ENCODE measurements at places on chromosomes 6 and 20.

DNA sequence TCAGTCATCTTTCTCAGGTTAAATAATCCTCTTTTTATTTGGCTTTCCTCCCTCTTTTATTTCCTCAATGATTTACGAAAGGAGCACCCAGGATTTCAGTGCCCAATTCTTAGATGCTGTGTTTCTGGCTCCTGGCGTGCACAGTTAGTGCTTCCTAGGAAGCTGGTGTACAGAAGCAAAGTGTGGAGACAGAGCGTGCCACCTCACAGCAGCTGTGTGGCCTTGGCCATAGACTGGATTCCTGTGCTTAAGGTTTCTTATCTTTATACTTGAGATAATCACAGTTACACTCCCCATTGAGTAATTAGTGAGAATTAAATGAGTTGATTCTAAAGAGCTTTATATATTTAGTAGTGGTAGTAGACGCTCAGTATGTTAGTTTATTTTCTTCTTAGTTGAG, 39.7 kb upstream of the GJA1 start:
- no peak for DNase-seq

DNA sequence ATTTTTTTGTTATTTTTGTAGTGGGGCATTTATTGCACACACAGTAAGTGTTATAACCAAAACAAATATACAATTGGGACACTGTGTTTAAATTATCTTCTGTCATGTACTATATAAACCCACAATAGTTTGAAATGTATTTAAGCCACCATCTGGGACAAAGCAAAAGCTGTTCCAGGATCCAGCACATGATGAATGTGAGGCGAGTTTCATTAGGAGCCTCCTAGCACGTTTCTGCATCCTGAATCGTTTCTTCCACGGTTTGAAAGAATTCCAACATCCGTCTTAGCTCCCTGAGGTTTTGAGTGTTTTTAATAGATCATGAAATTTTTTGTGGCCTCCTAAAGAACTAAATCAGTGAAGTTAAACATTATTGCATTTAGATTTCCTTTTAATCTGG, 65.8 kb downstream of the EYA4 start:
- DNase-seq = no peak

GRCh38 chr6:41769376-41769775, 10.3 kb downstream of the FRS3 start:
- no peak for DNase-seq

- no peak for DNase-seq
Measured at GRCh38 chr20:14451458-14451857, 114.0 kb upstream of the FLRT3 start.

- no peak for DNase-seq
Measured at GRCh38 chr6:154632119-154632518, 101.1 kb upstream of the SCAF8 start.

DNA sequence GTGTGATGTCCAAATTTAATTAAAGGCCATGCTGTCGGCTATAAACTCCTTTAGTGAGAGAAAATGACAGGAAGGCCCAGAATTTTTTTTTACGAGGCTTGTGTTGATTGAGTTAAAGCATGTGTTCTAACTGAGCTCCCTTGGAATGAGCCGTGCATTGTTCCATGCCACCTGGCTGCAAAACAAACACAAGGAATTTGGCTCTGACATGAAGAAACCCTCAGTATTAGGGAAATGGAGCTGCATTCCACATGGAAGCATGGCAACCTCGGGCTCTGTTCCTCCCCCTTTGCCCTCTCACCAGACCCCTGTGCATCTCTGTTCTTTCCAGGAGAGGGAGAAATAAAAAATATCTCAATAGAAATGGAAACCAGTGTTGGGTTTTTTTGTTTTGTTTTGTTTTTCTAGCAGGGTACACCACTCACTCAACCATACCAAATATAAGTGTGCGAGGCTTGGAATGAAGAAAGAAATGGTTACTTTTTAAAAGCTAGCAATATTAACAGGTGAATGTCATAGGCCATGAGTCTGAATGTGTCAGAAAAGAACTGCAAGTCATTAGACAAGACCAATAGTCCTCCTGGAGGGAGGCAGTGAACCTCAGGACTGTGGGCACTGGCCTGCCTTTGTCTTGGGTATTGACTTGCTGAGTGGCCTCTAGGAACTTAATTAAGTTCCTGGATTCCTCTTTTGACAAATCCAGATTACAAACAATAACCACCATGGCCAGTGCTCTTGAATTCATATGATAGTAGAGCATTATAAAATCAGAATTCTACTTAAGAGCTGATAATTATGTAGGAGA, 935.1 kb downstream of the KIF16B start:
- peak; percentile 72 for DNase-seq

- DNase-seq = no peak
Measured at GRCh38 chr20:9838378-9839295, at the start of gene PAK5. Gene PAK5 (minus strand): TSS chr20:9839076. CDS start chr20:9644328, 194,748 bp downstream.

Measured in epithelial cell of proximal tubule (primary cell).